Head of caudate nucleus (tissue), 42 donors: ENCODE measurements at places on chromosomes 1 and 21.

DNA sequence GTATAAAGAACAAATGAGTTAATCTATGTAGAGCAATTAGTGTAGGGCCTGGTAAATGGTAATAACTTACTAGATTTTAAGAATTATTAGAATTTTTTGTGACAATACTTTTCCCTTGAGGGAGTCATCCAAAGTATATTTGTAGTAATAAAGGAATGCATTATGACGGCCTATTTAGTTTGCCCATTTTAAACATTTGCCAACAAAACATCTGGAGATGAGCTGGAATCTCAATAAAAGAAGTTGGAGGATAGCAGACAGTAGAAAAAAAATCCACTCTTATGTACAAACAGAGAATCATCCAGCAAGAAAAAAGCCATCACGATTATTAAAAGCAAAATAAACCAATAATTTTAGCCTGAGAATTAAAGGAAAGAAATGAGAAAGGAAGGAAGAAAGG is 567.3 kb upstream of the ADAMTS5 start:
- no peak for DNase-seq

DNA sequence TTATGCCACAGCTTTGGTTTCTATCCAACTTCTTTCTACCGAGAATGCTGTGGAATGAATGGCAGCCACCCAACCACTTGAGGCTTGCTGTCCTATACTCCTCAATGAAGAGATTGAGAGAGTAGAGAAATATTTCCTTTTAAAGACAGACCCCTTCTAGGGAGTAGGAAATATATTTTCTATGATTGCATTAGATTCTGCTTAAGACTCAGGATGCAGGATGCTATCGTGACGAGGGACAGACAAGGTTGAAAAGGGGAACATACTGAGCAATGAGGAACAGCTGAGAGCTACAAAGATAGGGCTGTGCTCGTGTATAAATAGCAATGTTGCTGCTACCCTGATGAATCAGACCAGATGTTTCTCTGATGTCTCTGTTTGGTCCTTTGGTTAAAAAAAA is 7.1 kb upstream of the RASAL2 start:
- DNase-seq: no peak

- DNase-seq: peak; percentile 20
These were observed 35.4 kb downstream of the CLCA1 start for GRCh38 chr1:86504137-86504479.

DNA sequence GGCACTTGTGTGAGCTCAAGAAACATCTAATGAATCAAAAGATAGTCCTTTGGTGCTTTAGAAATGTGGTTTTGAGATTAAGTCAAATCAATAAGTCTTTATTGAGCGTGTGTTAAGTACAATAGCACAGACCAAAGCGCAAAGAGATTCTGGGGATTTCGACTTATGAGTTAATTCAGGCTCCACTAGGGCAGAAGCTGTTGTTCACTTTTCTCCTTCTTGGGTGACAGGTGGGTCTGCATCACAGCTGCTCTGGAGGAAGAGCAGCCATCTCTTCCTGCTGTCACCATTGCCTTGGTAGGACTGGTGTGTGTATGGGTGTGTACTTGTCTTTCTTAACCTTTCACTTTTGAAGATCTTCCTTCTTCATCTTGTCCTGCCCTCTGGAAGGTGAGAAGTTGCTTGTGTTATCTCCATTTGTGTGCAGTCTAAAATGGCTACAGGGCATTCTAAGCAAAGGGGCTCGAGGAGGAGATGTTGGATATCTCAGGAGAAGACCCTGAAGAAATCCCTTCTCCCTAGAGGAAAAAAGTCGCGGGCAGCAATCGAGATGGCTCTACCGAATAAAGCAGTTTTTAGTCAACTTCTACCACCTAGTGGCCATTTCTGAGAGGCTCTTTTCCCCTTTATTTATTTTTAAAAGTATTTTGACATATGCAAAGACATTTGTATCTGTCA is 22.9 kb upstream of the DISC1 start:
- no peak for DNase-seq

DNA sequence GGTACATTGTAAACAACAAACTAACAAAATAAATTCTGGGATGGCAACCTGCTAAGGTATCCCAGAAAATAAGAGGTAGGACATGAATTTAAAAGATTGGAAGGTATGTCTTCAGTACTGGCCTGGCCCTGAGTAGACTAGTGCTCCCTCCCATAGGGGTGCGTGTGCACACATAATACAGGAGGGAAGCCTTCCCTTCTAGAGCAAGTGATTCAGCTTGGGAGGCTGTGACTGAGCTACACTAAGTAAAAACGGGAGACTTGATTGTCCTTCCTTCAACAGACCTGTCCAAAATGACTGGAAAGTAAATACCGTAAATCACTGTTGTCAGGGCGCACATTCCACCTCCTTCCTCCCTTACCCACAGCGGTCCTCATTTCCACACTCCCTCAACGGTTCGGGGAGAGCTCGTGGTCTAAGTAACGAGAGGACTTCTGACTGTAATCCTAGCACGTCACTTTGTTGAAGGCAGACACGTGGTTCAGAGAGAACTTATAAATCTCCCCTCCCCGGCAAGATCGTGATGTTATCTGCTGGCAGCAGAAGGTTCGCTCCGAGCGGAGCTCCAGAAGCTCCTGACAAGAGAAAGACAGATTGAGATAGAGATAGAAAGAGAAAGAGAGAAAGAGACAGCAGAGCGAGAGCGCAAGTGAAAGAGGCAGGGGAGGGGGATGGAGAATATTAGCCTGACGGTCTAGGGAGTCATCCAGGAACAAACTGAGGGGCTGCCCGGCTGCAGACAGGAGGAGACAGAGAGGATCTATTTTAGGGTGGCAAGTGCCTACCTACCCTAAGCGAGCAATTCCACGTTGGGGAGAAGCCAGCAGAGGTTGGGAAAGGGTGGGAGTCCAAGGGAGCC is at the start of gene TGFB2:
TGFB2 (plus strand) TSS at position 523 of the 859 bp plus-strand sequence. CDS start 1,366 bp downstream, outside the sequence.
- peak; percentile 53 for DNase-seq

- peak; percentile 13 for DNase-seq
These were observed 51.2 kb downstream of the GIPC2 start for GRCh38 chr1:78096976-78097375.

DNA sequence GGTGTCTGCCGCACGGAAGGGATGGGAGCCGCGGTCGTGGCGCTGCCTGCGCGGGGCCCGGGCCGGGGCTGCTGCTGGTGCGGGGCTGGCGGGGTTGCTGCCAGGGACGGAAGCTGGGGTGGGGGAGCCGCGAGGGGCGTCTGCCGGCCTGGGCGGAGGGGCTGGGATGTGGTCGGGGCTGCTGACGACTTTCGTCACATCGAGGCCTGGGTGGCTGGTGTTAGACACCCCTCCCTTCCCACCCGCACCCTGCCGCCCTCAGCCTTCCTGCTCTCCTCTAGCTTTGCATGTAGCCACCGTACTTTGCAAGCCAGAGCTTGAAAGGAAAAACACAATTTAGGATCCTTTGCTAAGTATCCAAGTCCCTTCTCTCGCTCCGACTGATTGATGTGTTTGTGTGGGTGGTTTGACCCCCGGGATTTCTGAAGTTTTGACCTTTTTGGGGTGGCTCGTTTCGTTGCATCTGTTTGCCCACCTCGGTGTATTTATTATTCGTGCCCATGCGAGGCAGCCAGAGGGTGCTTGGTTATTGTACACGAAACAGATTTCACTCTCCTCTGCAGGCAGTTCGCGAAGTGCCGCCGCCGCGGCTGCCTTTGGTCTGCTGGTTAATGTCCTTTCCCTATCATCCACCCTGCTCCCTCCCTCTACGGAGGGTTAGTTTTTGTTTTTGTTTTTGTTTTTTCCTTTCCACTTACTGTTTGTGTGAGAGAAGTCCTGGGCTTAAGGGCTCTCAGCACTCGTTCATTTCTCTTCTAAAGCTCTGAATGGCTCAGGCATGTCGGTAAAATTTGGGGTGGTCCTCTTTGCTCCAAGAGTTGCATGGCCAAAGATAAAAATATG is 868 bp downstream of the C1orf21 start:
- peak; percentile 37 for DNase-seq

GRCh38 chr1:192151176-192151575 is 7.1 kb upstream of the RGS18 start:
- DNase-seq: no peak

DNA sequence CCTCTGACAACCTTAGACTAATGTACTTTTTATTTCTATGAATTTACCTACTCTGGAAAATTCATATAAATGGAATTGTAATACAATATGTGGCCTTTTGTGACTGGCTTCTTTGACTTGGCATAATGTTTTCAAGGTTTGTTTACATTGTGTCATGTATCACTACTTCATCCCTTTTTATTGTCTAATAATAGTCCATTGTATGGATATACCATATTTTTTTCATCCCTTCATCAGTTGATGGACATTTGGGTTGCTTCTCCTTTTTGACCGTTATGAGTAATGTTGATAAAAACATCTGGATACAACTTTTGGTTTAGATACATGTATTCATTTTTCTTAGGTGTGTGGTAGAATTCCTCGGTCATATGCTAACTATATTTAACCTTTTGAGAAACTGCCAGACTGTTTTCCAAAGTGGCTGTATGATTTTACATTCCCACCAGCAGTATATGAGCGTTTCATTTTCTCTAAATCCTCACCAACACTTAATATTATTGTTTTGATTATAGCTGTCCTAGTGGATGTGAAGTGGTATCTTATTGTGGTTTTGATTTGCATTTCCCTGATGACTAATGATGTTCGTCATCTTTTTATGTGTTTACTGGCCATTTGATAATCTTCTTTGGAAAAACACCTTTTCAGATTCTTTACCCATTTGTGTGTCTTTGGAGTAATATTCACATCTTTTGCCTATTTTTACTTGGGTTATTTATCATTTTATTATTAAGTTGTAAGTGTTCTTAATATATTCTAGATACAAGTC is 3.5 kb downstream of the RO60 start:
- DNase-seq: no peak
